ENCODE measurements at places on chromosomes 4 and X.

DNA sequence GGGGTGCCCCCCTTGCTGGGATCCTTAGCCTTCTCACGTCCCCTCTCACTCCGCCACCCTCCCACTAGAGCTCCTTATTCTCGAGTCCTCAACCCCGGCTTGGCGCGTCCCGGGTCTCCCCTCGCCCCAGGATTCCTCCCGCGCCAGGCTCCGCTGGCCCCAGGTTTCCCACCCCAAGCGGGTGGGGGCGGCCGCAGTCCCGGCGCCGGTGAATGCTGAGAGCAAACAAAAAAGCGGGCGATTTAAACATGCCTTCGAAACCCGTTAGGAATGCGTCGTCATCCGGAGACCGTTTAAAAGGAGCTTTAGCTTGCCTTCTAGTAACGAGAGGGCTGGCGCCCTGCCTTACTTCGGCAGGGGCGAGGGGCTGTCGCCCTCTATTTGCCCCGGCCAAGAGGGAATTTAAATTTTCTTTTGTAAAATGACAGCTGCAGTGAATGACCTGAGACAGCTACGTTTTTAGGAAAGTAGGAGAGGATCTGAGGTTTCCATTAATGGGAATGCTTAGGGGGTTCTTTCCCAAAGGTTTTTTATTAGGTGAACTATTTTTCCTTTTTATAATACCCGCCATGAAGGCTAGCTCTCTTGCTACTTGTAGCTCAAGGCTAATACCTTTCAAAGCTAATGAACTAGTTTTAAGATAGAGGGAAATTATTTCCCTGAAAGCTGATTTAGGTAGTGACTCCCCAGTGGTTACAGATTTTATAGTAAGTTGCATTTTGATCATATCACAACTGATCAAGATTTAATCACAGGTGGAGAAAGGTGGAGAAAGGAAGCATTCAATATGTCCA lies 3.1 kb downstream of the JADE1 start:
- DNase-seq = peak; percentile 14

DNA sequence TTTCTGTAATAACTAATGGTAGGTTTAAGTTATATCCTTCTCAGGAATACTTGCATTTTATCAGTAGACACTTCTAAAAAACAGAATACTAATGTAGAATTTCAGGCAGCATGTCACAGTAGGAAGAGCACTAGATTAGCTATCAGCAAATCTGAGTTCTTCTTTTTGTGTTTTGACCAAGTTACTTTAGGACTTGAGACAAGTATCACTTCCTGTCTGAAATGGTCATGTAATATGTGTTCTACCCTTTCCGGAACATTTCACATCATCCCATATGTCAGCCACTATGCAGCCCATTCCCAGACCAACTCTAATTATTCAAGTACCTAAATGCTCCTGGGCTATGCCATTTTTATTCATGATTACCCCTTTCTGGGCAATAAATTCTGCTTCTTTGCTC lies 401.8 kb upstream of the RPS6KA3 start:
- DNase-seq = no peak

GRCh38 chr4:28014469-28014868 lies 1153.8 kb downstream of the STIM2 start:
- DNase-seq = no peak

DNA sequence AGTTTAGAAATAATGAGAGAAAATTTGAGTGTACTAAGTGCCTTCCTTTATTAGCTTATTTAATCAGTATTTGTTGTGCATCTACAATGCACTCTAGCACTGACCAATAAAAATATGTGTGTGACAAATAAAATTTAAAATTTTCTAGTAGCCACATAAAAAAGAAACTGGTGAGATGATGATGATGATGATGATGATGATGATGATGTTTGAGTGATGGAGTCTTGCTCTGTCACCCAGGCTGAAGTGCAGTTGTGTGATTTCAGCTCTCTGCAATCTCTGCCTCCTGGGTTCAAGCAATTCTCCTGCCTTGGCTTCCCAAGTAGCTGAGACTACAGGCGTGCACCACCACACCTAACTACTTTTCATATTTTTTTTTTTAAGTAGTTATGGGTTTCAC lies 110.2 kb downstream of the RNF150 start:
- DNase-seq = no peak

DNA sequence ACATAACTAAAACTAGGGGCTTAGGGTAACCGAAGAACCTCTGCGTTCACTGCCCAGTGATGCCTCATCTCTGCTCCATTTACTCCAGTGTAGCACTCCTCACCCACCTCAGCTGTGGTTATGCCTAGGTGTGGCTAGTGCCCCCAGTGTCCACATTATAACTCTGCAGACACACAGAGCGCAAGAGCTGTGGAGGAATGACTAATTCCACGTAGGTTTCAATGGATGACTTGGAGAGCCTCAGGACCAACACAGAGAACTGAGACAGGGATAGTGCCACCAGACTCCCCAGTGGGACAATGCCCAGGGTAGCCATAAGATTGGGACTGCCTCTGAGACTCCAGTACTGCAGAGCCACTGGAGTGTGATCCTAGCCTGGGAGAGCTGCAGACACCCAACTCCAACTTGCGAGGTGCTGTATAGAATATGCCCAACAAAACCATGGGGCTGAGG lies 542.4 kb upstream of the DIPK2B start:
- no peak for DNase-seq

DNA sequence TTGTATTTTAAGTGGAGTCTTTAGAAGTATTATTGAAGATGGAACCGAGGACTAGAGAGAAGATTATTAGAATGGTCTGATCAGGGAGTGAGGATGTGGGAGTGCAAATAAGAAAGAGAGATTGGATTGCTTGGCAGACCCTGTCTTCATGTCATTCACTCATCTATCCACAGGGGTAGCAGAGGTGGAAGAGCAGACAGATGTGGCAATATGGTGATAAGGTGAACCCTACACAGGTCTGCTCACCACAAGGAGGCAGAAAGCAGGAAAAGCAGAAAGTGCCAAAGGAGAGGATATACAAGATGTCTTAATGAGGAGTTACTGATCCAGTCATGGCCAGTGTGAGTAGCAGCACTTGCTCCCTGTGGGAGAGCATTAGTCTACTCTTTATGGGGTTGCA lies 129.4 kb downstream of the MAGEE2 start:
- no peak for DNase-seq

- no peak for DNase-seq
Observed at GRCh38 chr4:45663628-45664081, 460.2 kb downstream of the GABRG1 start.

DNA sequence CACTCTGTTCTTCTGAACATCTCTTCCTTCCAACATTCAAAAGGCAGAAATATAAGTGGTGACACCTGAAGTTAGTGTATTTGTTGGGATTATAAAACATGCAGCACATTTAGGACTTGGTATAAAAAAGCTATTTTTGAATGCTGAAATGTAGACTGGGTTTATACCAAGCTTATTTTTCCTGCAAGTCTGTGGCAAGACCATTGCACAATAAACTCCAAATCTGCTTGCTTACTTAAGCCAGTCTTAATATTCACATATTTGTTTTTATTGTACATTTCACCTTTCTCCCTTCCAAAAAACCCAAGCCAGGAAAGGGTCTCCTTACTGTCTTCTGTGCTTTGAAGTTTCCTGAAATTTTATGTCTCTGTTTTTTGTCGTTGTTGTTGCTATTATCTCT lies 63.7 kb downstream of the FHIP1A start:
- DNase-seq = no peak

GRCh38 chr4:87229979-87230378 lies 9.6 kb upstream of the KLHL8 start:
- DNase-seq = no peak

DNA sequence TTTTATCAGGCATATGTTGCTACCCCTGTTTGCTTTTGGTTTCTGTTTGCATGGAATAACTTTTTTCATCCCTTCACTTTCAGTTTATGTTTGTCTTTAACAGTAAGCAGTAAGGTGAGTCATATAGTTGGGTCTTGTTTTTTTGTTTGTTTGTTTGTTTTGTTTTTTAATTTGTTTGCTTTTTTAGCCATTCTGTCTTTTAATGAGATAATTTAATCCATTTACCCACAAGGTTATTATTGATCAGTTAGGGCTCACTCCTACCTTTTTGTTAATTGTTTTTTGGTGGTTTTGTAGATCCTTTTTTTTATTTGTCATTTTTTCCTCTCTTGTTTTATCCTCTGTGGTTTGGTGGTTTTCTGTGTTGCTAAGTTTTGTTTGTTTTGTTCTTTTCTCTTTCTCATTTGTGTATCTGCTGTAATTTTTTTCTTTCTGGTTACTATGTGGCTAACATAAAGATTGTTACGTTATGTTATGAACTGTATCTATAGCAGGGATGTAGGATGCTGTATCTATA lies 379.5 kb upstream of the MAD2L1 start:
- no peak for DNase-seq

GRCh38 chr4:138658518-138658917 lies 357.1 kb upstream of the NOCT start:
- DNase-seq = no peak

DNA sequence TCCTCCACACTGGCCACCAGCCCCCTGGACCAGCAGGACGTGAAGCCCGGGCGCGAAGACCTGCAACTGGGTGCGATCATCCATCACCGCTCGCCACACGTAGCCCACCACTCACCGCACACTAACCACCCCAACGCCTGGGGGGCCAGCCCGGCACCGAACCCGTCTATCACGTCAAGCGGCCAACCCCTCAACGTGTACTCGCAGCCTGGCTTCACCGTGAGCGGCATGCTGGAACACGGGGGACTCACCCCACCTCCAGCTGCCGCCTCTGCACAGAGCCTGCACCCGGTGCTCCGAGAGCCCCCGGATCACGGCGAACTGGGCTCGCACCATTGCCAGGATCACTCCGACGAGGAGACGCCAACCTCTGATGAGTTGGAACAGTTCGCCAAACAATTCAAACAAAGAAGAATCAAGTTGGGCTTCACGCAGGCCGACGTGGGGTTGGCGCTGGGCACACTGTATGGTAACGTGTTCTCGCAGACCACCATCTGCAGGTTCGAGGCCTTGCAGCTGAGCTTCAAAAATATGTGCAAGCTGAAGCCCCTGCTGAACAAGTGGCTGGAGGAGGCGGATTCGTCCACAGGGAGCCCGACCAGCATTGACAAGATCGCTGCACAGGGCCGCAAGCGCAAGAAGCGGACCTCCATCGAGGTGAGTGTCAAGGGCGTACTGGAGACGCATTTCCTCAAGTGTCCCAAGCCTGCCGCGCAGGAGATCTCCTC lies 600 bp downstream of the POU3F4 start:
- DNase-seq = no peak

DNA sequence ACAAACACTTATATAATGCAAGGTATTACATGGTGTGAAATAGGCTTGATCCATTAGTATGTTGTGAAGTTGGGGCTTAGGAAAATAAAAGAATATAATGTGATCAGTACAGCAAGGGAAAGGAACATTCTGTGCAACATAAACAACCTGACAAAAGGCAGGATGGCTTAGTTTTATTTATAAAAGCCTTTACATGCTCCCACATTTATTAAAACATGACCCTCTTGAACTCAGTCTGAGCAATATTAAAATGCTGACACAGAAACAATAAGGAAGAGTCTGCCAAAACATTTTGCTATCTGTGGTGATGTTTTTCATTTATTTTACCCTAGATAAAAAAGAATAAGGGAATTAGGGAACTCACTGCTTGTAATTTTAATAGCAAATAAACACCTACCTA lies 519.7 kb downstream of the PCDH7 start:
- no peak for DNase-seq

DNA sequence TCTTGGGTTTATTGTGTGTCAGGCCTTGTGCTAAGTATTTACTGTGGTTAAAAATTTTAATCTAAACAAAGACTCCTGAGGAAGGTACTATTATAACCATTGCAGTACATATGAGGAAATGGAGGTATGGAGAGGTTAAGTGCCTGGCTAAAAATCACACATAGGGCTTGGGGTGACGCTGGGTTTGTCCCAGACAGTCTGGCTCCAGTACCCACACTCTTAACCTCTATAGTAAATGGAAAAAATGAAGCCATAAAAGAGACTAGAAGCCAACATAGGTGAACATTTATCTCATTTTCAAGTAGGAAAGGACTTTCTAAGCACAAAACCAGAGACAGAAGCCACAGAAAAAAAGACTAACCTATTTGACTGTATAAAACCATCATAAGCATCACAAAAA lies 1.9 kb downstream of the FOXP3 start:
- DNase-seq = no peak

DNA sequence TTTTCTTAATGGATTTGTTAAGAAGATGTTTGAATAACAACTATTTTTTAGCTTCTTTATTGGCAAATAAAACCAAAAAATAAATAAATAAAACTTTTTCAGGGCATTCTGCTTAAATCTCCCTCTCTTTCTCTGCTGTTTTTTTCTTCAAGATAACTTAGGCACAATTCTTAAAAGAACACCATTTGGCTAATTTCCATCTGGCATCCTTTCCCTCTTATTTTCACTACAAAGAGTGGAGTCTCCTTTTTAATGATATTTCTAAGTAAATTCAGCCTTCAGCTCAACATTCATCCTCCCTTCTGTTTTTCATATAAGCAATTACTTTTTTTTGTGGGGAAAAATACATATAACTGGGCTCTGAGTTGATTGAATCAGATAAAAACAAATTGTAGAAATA lies 88.1 kb downstream of the PCDH7 start:
- DNase-seq = no peak

DNA sequence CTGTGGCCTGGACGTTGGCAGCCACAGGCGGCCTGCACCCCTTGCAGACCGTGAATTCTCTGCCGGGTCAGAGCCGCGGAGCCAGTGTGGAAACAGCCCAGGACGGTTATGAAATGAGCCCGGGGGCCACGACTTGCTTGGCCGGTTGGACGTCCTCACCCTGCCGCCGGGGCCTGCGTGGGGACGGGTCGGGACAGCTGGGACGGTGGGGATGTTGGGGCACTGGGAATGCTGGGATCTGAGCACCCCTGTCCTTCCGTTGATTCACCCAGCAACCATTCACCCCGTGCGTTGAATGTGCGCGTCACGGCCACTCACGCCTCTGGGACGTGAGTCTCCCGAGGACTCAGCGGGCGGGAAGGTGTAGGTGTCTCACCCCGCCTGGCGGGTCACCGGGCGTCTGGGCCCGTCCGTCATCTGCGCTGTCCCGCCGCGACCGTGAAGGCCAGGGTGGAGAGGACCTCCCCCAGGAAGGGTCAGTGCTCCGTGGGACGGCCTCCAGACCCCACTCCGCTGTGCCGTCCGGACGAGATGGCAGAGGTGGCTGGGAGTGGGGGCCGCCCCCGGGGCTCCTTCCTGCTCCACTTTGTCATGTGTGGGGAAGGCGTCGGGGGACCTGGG lies 4.5 kb upstream of the PLCXD1 start:
- DNase-seq = no peak

DNA sequence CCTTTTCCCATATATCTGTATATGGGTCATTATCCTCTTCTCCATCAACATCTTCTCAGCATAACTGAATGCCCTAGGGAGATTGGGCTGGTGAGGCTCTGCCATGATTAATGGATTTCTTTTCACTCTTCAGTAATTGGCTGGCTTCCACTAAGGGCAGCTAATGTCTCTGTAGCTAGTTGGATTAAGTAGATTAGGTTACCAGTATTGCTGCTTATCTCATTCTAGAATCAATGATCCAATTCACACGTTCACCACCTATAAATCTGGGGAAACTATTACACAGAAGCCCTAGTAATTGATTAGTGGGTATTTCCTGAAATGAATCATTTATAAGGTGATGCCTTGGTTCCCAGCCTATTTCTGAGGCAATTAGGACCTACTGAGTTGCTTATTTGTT lies 94.8 kb downstream of the KDR start:
- DNase-seq = no peak

All from NCI-H774 (cell line).